NCI-H460 (cell line): ENCODE measurements at places on chromosomes 16 and 17. TPM values are rescaled to one million over a fixed set of nuclear protein-coding genes. Genes with fewer than 3 reads are reported as not detected.

PIRT gene
- not detected in 2 replicates for total RNA-seq

SNX20 gene
- total RNA-seq = not detected in 2 replicates

MEIOB gene
- 0.97 and 2.5 TPM in 2 replicates for total RNA-seq

PGAP3 gene
- total RNA-seq = 5.3 and 5.8 TPM in 2 replicates

CYGB gene
- total RNA-seq = 2.8 TPM in 2 replicates

PPM1E gene
- 0.87 and 0.92 TPM in 2 replicates for total RNA-seq

COX6A2 gene
- not detected in 2 replicates for total RNA-seq

CA7 gene
- not detected in 2 replicates for total RNA-seq

SOST gene
- total RNA-seq = not detected in 2 replicates

YBX2 gene
- total RNA-seq = 0.06 and 0.15 TPM in 2 replicates

NOS2 gene
- total RNA-seq = not detected in 2 replicates

GAS2L2 gene
- not detected in 2 replicates for total RNA-seq

CX3CL1 gene
- total RNA-seq = not detected in 2 replicates

ARHGAP44 gene
- 2.1 and 2.5 TPM in 2 replicates for total RNA-seq

HSPB9 gene
- total RNA-seq = 0.07 TPM in 1 of 2 replicates, not detected in the other

CD300E gene
- total RNA-seq = not detected in 2 replicates

KRT25 gene
- not detected in 2 replicates for total RNA-seq

PDP2 gene
- 7.4 and 10.5 TPM in 2 replicates for total RNA-seq

PLLP gene
- total RNA-seq = 0.58 and 2.1 TPM in 2 replicates

DNA sequence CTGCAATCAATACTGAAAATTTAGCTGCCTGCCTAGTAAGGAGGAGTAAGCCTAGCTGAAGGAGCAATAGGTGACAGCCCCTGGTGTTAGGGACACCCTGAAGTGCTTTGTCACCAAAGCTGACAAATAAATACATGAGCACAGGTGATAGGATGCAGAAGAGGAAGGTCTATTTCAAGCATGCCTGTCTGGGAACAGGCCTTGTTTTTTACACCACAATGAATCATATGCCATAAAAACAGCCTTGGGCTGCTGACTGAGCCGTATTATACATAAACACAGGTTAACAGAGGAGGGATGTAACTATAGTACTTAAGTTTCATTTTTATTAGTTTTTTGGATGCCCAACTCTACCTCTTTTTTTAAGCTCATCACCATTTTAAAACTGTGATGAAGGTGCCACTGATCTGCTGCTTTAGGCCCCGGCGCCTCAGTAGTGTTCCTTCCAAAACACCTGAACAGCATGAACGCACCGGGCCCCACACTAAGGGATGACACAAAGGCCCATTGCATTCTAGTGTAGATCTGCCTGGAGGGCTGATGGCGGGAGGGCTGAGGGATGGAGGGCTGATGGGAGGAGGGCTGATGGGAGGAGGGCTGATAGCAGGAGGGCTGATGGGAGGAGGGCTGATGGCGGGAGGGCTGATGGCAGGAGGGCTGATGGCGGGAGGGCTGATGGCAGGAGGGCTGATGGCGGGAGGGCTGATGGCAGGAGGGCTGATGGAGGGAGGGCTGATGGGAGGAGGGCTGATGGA is 150.3 kb downstream of the AATF start:
- DNase-seq = no peak

- no peak for DNase-seq
Measured at GRCh38 chr16:82888591-82889001, 261.8 kb downstream of the CDH13 start.

- peak; percentile 71 for DNase-seq
Measured at GRCh38 chr17:18217412-18218015, 7.9 kb upstream of the LLGL1 start.

GRCh38 chr17:17151055-17151454 is 55.1 kb downstream of the PLD6 start:
- DNase-seq = no peak

DNA sequence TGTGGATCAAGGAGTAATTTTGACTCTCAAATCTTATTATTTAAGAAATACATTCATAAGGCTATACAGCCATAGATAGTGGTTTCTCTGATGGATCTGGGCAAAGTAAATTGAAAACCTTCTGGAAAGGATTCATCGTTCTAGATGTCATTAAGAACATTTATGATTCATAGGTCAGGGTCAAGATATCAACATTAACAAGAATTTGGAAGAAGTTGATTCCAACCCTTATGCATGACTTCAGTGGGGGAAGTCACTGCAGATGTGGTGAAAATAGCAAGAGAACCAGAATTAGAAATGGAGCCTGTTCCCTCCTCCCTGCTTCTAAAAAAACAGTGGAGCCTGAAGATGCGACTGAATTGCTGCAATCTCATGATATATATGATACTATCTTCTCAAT is 36.6 kb upstream of the HNF1B start:
- no peak for DNase-seq

DNA sequence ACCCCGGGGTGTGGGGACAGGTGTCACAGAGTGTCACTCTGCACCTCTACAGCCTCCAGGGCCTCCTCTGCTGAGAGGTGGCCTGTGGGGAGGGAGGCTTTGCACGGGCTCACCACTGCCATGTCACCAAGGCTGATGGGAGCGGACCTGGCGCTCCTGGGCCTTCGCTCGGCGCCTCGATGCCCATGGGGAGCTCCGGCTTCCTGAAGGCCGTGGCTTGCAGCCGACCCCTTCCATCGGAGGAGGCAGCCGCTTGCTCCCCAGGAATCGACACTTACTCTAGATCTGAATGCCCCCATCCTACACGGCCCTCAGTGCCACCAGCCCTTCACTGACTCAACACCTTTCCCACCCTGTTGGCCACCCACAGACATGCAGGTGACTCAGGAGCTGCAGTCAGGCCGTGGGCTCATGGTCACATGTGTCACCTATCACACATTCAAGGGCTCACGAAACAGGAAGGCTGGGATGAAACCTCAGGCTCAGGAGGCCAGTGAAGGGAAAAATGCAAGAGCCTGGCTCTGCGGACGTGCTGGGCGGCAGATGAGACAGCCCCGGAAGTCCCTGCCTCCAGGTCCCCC is 11.9 kb downstream of the LGALS3BP start:
- DNase-seq = no peak

- no peak for DNase-seq
Measured at GRCh38 chr17:51707216-51707615, 446.9 kb downstream of the UTP18 start.

GRCh38 chr17:19461681-19462080 is 50.6 kb downstream of the RNF112 start:
- DNase-seq = no peak

- no peak for DNase-seq
Measured at GRCh38 chr16:75794426-75794825, 68.1 kb upstream of the CPHXL start.

- DNase-seq = no peak
Measured at GRCh38 chr16:49483651-49484450, 110.2 kb downstream of the C16orf78 start.

- no peak for DNase-seq
Measured at GRCh38 chr17:5033352-5034015, 1.7 kb downstream of the SLC52A1 start.

DNA sequence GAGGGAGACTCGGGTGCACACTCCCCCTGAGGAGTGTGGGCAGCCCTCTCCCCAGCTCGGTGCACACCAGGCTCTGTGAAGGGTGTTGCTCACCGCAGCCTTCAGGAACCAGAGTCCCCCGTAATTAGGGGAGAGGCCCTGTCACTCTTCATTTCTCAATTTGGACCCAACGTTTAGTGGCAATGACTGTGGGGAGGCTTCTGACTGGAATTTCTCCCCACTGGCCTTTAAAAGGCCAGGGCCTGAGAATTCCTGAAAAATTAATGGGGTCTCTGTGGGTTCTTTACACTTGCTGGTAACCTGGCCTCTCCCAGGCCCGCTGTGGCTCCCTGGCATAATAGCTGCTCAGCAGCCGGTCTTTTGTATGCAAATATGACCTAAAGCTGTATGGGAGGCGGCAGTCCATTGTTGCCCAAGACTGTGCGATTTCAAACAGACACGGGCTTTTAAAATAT is 209.7 kb downstream of the MSI2 start:
- no peak for DNase-seq

- DNase-seq = no peak
Measured at GRCh38 chr17:76391200-76391715, 6.8 kb downstream of the SPHK1 start.

- DNase-seq = no peak
Measured at GRCh38 chr16:31467151-31467773, 4.7 kb upstream of the TGFB1I1 start.

DNA sequence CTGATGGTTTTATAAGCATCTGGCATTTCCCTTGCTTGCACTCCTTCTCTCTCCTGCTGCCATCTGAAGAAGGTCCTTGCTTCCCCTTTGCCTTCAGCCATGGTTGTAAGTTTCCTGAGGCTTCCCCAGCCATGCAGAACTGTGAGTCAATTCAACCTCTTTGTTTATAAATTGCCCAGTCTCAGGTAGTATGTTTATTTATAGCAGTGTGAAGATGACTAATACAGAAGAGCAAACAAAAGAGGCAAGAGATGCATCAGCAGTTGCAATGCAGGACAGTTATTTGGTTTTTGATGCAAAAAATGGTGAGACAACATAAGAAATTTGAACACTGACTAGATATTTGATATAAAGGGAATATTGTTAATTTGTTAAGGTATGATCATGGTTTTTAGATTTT is 16.8 kb downstream of the TMEM100 start:
- no peak for DNase-seq

DNA sequence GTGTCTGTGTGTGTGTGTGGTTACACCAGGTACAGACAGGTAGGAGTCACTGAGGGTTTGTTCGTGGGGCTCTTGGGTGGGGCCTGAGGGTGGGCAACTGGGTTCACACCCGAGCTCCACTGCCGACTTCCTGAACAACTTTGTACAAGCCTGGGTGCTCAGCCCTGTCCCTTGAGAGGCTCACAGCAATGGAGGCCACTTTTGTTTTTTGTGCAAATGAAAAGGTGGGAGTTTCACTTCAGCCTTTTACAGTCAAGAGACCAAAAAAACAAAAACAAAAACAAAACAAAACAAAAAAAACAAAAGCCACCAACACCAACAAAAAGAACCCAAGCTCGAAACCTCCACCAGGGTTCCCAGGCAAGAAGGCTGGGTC is 2.4 kb downstream of the RHBDF2 start:
- no peak for DNase-seq

DNA sequence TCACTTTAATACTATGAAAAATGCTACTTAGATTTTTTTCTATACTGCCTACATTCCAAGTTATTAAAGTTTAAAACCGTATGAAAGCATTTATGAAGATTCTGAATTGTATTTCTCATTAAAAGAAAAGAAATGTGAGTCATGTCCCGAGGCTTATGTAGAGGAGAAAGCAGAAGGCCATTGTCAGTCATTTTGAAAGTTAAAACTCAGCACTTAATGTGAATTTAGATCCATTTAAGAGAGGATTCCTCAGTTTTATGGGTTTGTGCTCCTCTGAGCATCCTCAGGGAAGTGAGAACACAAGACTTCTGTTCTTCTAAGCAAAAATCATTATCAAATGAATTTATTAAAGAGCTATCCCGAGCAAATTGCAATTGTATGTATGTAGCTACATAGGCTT is 11.8 kb downstream of the C17orf75 start:
- DNase-seq = no peak

GRCh38 chr17:74585711-74586110 is 6.4 kb downstream of the CD300LD start:
- DNase-seq = no peak

GRCh38 chr16:27232901-27233625 is 29.7 kb downstream of the KDM8 start:
- DNase-seq = no peak

DNA sequence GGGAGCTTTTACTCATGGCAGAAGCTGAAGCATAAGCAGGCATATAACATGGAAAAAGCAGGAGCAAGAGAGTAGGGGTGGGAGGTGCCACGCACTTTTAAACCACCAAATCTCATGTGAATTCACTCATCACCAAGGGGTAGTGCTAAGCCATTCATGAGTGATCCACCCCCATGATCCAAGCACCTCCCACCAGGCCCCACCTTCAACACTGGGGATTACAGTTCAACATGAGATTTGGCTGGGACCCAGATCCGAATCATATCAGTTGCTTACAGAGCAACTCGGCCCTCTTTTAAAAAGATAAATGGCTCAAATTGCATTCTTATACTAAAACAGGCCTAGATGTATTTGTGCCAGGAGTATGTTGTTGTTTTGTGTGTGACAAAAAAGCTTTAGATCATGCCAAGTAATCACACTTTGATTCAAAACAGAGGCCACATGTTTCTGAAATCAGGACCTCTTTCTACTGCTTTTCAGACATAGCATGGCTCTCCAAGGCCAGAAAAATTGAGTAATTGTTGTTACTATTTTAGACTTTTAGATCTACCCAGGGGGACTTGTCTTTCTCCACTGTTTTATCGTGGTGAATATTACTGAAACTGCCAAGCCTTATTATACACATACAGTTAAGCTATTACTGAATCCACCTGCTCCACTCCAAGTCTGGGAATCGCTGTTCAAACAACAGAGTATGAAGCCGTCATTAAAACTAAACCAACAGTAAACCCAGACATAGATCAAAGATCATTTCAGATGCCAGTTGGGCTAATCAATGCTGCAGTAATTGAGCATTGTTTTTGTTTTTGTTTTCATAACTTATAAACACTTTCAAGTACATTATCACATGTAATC is 163.3 kb downstream of the KCNJ2 start:
- no peak for DNase-seq

DNA sequence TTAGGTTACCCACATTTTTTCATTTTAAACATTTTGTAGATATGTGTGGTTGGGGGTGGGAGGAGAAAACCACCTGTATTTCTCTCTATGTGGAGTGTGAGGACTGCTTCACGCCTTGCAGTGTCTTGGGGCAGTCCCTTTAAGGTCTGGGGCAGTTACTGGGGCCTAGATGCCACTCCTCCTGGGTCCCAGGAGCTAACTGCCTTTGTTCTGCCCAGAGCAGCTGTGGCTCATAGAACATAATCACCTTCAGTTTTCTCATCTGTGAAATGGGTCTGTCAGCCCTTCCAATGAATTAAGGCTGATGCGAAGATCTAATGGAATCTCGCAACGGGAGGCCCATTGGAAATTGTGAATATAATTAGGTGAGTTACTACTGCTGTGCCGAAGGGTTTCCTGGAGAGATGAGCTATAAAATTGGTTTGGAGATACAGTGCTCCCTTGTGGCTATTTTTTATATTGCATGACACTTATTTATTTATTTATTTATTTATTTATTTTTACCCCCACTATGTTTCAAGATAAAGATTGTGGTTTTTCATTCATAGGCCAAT is 22.9 kb downstream of the DHRS7C start:
- peak; percentile 71 for DNase-seq

- DNase-seq = no peak
Measured at GRCh38 chr17:82752371-82753200, 721 bp downstream of the TBCD start.

GRCh38 chr16:55062442-55062841 is 131.8 kb downstream of the IRX5 start:
- DNase-seq = no peak

- no peak for DNase-seq
Measured at GRCh38 chr17:13540546-13540945, 61.2 kb downstream of the HS3ST3A1 start.

- DNase-seq = no peak
Measured at GRCh38 chr17:12242345-12242954, 221.8 kb downstream of the MAP2K4 start.

- no peak for DNase-seq
Measured at GRCh38 chr16:9238346-9238745, 146.9 kb downstream of the HAPSTR1 start.

- no peak for DNase-seq
Measured at GRCh38 chr17:82640036-82640435, 8.2 kb downstream of the WDR45B start.
